Daoy (cell line): ENCODE measurements at places on chromosomes 1 and 21. TPM values are rescaled to one million over a fixed set of nuclear protein-coding genes. Genes with fewer than 3 reads are reported as not detected.

DNA sequence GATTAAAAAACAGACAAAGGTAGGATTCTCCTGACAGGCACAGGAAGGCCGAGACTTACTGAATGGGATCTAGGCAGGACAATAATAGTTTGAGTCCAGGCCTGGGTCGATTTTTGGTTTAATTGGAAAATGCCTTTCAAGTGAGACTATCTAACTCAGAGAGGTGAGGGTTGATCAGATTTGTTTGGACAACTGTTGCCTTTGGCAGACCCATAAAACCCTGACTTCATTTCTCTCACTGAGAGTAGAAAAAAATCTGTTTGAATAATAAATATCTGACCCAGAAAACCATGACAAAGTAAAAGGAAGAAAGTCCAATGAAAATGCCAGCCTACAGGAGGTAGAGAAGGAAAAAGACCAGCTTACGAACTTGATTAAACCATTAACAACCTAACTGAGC, 12.3 kb upstream of the SLC30A10 start:
- DNase-seq: no peak

- DNase-seq: no peak
These were observed 12.8 kb downstream of the PLEKHO1 start for GRCh38 chr1:150162582-150162861.

DNA sequence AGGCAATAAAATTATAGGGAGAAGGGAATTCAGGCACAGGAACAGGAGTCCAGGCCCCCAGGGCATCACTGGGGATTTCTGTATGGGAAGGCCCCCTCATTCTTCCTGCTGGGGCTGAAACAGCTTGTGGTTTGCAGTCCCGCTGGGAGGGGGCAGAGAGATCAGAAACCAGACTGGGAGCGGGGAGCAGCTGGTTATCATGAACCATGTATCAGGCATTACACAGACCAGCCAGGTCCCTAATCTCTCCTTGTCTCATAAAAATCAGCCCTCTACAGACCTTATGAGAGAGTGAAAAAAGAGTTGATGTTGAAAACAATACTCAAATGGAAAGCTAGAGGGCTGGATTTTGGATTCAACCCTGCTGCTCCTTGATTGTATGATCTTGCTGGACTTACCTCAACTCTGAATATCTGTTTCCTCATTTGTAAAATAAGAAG, 93.4 kb upstream of the F3 start:
- DNase-seq: peak; percentile 87

- DNase-seq: no peak
These were observed 8.8 kb upstream of the NT5C1A start for GRCh38 chr1:39680751-39681150.

DNA sequence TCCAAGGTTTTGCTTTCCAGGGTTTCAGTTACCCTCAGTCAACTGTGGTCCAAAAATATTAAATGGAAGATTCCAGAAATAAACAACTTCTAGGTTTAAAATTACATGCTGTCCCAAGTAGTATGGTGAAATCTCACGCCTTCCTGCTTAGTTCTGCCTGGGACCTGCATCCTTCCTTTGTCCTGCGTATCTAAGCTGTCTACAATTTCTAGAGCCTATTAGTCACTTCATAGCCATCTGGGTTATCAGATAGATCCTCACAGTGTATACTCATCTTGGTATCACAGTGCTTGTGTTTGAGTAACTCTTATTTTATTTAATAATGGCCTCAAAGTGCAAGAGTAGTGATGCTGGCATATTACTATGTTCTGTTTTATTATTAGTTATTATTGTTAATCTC, 157.7 kb downstream of the ROR1 start:
- peak; percentile 43 for DNase-seq

- DNase-seq: no peak
These were observed 164.7 kb upstream of the CHRM3 start for GRCh38 chr1:239221656-239222055.

RAB13 gene
- total RNA-seq: 56.3 and 59.5 TPM in 2 replicates
